Adipocyte (in vitro differentiated cells): ENCODE measurements at places on chromosomes 5 and 9.

- DNase-seq, result no peak
Observed at GRCh38 chr5:133877351-133878235, 90.8 kb downstream of the C5orf15 start.

GRCh38 chr5:149616727-149617285, 35.5 kb downstream of the ARHGEF37 start:
- DNase-seq, result no peak

DNA sequence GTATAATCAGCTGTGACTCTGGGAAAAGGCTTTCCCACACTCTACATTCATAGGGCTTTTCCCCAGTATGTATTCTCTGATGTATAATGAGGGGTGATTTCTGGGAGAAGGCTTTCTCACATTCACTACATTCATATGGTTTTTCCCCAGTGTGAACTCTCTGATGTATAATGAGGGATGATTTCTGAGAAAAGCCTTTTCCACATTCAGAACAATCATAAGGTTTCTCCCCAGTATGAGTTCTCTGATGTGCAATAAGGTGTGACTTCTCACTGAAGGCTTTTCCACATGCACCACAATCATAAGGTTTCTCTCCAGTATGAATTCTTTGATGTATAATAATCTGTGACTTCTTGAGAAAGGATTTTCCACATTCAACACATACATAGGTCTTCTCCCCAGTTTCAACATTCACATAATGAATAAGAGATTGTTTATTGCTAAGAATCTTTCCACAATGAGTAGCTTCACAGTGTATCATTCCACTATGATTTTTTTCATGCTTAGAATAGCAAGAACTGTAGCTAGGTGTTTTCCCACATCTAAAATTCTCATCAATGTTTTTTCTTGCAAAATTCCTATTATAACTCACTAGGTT, 26.7 kb upstream of the ZNF300 start:
- no peak for DNase-seq

- DNase-seq, result peak; percentile 65
Observed at GRCh38 chr9:95516221-95516733, 494 bp downstream of the PTCH1 start.

GRCh38 chr9:2029666-2030170, 14.6 kb downstream of the SMARCA2 start:
- no peak for DNase-seq

DNA sequence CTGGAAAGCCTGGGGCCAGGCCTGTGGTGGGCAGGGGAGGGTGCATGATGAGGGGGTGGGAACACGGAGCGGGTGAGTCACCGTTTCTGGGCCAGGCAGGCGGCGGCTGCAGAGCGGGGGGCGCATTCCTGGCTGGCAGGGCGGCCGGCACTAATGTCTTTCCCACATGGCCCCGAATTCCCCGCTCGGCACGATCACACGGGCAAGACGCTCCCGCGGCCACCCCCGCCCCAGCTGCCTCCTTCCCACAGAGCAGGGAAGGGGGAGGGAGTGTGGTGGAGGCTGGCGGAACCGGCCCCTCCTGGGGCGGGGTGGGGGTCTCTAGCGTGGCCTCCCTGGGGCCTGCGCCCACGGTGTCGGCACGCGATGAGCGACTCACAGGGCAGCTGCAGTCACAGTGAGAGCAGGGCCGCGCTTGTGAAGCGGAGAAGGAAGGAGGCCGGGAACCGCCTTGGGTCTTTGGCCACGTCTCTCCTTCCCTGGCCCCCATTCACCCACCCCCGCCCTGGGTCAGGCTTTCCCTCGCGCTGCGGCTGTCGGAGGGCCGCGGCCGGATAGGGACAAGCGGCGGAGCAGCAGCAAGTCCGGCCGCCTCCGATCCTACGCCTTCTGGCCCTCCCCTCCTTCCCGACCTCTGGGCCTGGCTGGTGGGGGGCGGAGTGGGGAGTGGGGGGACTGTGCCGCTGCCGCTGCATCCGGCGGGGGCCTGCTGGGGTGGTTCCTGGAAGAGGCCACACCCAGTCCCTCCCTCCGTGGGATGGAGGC, 48.9 kb downstream of the CXXC5 start:
- DNase-seq, result peak; percentile 95

DNA sequence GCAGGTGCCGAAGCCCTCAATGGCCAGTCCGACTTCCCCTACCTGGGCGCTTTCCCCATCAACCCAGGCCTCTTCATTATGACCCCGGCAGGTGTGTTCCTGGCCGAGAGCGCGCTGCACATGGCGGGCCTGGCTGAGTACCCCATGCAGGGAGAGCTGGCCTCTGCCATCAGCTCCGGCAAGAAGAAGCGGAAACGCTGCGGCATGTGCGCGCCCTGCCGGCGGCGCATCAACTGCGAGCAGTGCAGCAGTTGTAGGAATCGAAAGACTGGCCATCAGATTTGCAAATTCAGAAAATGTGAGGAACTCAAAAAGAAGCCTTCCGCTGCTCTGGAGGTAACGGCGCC, 32.9 kb downstream of the CXXC5 start:
- no peak for DNase-seq

GRCh38 chr9:92634712-92635605, 35.0 kb downstream of the IPPK start:
- DNase-seq, result peak; percentile 87

DNA sequence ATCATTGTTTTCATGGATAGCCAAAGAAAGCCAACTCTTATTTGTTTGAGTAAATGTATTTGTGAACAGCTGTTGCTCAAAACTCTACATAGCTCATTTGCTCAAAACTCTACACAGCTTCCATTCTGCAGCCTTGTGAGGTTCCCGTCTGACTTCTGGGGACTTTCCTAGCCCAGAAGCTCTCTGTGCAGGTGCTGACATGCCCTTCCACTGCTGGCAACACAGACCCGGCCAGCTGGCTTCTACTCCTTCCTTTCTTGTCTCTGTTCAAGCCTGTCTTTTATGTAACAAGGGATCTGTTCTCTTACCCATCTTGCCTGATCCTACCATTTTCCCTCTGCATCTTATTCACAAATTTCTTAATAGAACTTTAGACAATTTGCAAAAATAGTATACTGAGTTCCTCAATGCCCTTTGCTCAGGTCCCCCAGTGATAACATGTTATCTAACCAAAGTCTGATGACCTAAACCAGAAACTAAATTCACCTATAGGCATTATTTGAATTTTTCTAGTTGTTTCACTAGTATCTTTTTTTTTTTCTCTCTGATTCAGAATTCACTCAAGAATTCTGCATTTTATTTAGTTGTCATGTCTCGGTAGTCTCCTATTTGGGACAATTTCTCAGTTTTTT, 556.5 kb upstream of the SEMA6A start:
- no peak for DNase-seq

DNA sequence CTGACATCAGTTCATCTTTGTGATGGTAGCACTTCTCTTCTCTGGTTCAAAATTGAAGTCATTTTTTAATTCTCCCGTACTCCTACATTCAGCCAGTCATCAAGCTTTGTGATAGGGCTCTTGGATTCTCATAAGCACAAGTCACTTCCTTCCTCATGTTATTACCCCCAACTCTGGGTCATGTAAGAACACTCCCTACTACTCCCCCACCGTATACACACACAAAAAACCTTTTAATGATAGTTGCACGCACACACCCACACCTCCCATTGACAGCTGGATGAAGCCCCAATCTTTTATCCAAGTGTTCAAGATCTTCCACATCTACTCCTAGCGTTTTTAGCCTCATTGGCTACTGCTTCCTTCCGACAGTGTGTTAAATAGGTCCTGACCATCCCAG, 16.8 kb downstream of the KDM3B start:
- no peak for DNase-seq

- DNase-seq, result no peak
Observed at GRCh38 chr5:38257308-38258041, 884 bp upstream of the EGFLAM start.

DNA sequence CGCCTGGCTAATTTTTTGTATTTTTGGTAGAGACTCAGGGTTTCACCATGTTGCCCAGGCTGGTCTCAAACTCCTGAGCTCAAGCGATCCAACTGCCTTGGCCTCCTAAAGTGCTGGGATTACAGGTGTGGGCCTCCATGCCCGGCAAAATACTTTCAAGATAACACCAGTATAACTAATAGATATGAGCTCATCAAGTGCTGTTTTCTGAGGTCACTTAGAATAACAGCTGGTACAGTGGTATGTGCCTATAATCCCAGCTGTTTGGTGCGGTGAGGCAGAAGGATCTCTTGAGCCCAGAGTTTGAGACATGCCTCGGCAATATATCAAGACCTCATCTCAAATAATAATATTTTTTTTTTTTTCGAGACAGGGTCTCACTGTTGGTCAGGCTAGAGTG, 30.5 kb upstream of the CREBRF start:
- DNase-seq, result no peak

DNA sequence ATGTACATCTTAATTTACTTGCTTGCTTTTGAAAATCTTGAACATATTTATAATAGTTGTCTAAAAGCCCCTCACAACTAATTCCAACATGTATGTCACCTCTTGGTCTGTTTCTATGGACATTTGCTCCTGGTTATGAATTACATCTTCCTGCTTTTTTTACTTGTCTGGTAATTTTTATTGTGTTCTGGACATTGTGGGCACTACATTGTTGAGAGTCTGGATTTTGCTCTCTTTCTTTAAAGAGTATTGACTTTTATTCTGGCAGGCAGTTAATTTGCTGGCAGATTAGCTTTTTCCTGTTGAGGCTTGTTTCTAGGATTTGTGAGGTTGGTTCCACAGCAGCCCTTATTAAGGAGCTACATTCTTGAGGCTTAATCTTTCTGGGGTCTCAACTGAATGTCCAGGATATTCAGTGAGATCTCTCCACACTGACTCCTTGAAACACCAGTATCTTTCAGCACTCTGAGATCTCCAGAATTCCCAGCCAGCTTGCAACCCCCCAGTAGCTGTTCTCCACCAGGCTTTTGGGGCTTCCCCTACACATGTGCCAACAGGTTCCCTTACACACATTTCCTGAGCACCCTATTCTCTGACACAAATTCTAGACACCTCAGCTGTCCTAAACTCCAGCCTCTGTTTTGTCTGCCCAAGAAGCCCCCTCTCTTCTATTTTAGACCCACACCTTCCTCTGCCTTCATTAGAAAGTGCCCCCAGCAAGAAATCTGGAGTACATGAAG, 27.4 kb downstream of the KIAA1191 start:
- DNase-seq, result no peak

DNA sequence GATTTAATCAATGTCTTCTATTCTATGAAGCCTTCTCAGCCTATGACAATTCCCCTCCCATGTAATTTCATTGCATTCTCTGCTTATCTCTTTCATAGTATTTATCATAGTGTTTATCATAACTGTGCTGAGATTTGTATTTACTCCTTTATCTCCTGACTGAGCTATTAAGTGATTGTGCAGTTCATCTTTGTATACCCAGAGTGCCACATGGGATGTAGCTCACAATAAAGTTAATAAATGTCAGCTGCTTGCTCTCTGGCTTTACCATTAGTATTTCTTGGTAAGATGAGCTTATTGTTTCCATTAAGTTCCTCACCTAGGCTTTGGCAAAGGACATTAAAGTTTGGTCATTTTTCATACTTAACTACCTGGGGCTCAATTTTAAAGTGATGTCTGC, 275.1 kb upstream of the MPDZ start:
- DNase-seq, result no peak

DNA sequence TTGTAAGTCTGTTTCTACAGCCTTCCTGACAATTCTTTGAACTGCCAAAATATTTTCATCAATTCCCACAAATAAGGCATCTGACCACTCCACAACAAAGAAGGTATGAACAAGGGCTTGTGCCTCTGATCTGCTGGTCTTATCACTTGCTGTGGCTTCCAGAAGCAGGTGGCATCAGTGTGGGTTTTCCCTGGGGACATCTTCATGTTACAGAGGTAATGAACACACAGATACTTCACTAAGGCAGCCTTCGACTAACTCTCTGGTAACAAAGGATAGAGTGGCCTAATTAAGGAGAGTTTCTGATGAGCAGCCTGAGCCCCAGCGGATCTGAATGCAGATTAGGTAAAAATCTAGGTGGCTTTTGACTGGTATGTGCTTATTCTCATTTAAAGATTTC, 15.2 kb upstream of the ERAP2 start:
- no peak for DNase-seq

DNA sequence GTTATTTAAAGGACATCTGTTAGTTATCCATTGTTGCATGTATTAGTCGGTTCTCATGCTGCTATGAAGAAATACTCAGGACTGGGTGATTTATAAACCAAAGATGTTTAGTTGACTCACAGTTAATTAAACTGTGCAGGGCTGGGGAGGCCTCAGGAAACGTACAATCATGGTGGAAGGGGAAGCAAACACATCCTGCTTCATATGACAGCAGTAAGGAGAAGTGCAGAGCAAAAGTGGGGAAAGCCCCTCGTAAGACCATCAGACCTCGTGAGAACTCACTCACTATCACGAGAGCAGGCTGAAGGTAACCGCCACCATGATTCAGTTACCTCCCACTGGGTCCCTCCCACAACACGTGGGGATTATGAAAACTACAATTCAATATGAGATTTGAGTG, 2064.1 kb downstream of the MAT2B start:
- no peak for DNase-seq

- no peak for DNase-seq
Observed at GRCh38 chr5:85453026-85453349, 1068.3 kb upstream of the EDIL3 start.

GRCh38 chr5:10836986-10837385, 76.0 kb upstream of the DAP start:
- no peak for DNase-seq

DNA sequence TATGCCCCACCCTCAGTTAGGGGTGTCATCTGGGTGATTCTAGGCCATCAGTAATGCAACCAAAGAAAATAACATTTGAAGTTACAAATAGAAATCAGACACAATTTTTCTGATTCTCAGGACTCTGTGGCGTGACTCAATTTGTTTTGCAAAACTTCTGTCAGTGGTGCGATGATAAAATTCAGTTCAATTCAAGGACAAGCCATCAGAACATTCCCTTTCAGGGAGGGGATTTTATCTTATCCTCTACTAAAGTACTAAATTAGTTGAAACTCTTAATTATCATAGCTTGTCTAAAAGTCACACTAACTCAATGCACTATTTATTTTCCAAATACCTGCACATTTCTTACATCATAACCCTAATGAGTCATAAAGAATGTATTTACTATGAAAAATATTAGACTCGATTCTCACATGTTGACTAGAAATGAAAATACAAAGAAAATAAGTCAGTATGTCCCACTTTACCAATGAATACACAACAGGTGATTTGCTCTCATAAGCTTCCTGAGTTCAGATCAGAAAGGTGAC, 28.2 kb downstream of the HTR4 start:
- DNase-seq, result no peak

- DNase-seq, result no peak
Observed at GRCh38 chr5:68932830-68933434, 160.9 kb upstream of the SLC30A5 start.

GRCh38 chr5:27125856-27126255, 87.5 kb upstream of the CDH9 start:
- no peak for DNase-seq

- no peak for DNase-seq
Observed at GRCh38 chr9:120324996-120325642, 254.8 kb downstream of the CDK5RAP2 start.
